Upper lobe of left lung (tissue), 6 donors: ENCODE measurements at places on chromosomes 3 and 15. TPM values are rescaled to one million over a fixed set of nuclear protein-coding genes. Genes with fewer than 3 reads are reported as not detected.

The ROBO2 gene
- 13.0 TPM for total RNA-seq

The CILP gene
- total RNA-seq, result 2.3 TPM

The CSPG4 gene
- total RNA-seq, result 14.5 TPM

The C3orf80 gene
- not detected for total RNA-seq
